Vagina (tissue), 2 donors: ENCODE measurements at places on chromosomes 12 and 14.

- no peak for DNase-seq
Observed at GRCh38 chr14:74658535-74659131, 46.6 kb upstream of the LTBP2 start.

GRCh38 chr12:80142640-80143039, 43.3 kb downstream of the OTOGL start:
- no peak for DNase-seq

- DNase-seq: no peak
Observed at GRCh38 chr14:95944462-95944861, 67.8 kb downstream of the TUNAR start.

DNA sequence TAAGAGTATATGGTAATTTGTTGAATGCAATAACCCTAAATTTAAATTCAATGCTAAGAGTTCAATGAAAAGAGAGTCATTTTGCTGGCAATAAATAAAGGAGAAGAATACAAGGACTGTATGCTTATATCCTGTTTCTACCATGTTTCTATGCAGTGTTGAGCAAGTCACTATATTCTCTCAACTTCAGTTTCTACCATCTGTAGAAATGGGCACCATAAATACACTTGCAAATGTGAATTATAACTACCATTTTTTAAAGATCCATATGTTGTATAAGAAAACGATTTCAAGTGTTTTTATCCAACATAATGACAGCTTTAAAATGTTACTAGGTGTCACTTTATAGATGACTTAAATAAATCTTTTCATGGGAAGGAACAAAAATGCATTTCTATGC, 170.3 kb downstream of the CEP128 start:
- DNase-seq: no peak

DNA sequence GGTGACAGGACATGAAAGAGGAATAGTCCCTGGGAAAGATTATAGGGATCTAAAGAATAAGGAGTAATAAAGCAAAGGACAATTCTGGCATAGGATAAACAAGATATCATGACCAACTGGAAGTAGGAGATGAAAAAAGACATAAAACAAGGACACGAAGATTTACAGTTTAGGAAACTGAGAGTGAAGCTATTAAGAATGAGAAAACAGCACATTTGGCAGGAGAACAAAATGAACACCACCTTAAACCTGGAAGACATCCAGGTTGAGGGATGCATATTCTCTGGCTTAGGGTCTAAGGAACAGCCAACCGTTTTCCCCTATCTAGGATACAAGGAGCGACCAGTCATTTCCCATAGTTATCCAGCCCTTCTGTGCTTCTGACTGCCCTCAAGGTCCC, 1.9 kb downstream of the TRIP11 start:
- no peak for DNase-seq

- DNase-seq: no peak
Observed at GRCh38 chr14:54220704-54221431, 175.9 kb upstream of the CDKN3 start.

DNA sequence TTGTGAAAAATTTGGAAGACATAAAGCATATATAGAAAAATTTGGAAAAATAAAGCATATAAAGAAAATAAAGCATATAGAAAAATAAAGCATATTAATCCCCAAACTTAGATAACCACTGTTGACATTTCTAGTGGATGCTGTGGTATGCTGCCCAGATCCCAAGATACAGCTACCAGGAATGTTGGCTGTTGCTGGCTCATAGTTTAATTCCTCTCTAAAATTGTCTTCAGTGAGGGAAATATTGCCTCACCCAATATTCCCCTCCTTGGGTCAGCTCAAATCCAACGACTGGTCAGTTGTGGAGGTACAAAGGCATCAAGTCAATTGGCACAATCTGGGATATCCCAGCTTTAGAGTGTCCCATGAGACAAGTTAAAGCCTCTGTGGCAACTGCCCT, 10.1 kb upstream of the KICS2 start:
- DNase-seq: no peak

- DNase-seq: no peak
Observed at GRCh38 chr14:100306998-100307765, 938 bp upstream of the SLC25A29 start.
